ENCODE measurements at places on chromosomes 5 and 9. TPM values are rescaled to one million over a fixed set of nuclear protein-coding genes. Genes with fewer than 3 reads are reported as not detected.

MLLT3 gene
- total RNA-seq, result 25.2 TPM

GARIN3 gene
- not detected for total RNA-seq

SCGB3A2 gene
- total RNA-seq, result 1.4 TPM

NINJ1 gene
- 34.2 TPM for total RNA-seq

ERAP2 gene
- total RNA-seq, result 0.08 TPM

PLCXD3 gene
- 0.26 TPM for total RNA-seq

DNA sequence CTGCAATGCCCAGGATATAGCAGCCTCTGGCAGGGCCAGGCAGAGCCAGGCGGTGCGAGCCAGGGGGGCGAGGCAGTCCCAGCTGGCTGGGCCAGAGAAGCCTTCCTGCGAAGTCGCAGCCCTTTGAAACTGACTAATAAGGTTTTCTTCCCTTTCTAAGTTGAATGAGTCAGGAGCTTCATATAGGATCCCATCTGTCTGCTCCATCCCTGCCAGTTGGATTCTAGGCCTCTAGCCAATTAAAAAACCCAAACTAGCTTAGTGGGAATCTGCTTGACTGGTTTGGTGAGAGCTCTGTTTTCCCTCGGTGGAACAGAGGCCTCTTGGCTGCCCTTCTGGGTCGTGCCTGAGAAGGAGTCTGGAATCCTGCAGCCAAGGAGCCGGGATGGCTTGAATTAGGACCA is 70.1 kb upstream of the RAPGEF1 start:
- H3K4me1 ChIP-seq, result peaks cover 6% of the 10 kb centered on the region
- no peak overlapping the region for H3K4me3 ChIP-seq
- no peaks in the 10 kb centered on the region for H3K36me3 ChIP-seq
- H3K27ac ChIP-seq, result no peak overlapping the region
- no peak for DNase-seq

GRCh38 chr5:56569076-56569475 is 246.3 kb upstream of the MAP3K1 start:
- no peaks in the 10 kb centered on the region for H3K36me3 ChIP-seq
- no peak overlapping the region for H3K27ac ChIP-seq
- no peak overlapping the region for H3K4me3 ChIP-seq
- H3K27me3 ChIP-seq, result peaks cover 6% of the 10 kb centered on the region
- no peak for DNase-seq

GRCh38 chr5:169435506-169436229 is 134.7 kb upstream of the SLIT3 start:
- H3K4me1 ChIP-seq, result peaks cover 7% of the 10 kb centered on the region
- H3K4me3 ChIP-seq, result no peak overlapping the region
- no peaks in the 10 kb centered on the region for H3K36me3 ChIP-seq
- no peak for DNase-seq

- no peaks in the 10 kb centered on the region for H3K36me3 ChIP-seq
- peaks cover 3% of the 10 kb centered on the region for H3K27me3 ChIP-seq
- H3K27ac ChIP-seq, result no peak overlapping the region
- DNase-seq, result no peak
Measured at GRCh38 chr5:65061250-65061973, 292.7 kb downstream of the CWC27 start.

DNA sequence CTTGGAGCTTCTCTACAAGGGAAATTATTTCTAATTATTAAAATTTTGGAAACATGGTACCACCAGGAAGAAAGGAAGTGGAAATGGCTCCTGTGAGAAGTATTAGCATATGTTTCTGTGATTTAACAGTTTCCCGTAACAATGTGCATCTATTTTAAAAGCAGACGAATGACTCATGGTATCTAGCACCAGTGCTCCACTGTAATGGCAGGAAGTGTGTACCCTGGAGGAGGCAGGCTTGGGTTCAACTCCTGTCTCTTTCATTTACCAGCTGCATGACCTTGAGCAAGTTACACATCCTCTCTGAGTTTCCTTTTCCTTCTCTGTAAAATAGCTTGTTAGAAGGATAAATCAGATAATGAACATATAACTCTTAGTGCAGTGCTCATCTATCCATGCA is 41.0 kb upstream of the ANGPTL2 start:
- no peak overlapping the region for H3K4me3 ChIP-seq
- H3K27me3 ChIP-seq, result peaks cover 4% of the 10 kb centered on the region
- no peak overlapping the region for H3K27ac ChIP-seq
- no peak for DNase-seq

DNA sequence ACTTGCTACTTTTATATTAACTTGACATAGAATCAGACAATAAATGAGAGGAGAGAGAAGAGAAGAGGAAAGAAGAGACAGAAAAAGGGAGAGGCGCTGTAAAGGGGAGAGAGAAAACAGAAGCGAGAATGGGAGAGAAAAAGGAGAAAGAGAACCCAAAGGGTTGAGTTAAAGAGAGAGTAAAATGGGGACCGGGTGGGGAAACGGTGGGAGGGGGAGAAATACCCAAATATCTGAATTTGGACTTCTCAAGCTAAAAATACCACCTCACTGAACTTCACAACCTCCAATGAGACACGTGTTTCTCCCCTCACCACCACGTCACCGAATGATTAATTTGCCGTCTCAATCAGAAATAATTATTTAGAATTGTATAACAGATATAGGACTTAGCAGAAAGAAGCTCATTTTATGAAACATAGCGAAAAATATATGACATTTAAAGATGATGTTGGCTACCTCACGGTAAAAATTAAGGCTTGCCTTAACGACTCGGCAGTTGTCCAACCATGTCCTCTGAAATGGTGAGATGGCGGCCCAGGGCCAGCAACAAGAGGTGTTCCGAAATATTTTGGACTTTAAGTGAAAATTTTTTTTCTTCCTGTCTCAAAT is 204.1 kb downstream of the MEF2C start:
- no peak overlapping the region for H3K27ac ChIP-seq
- peaks cover 42% of the 10 kb centered on the region for H3K27me3 ChIP-seq
- peaks cover 22% of the 10 kb centered on the region for H3K4me1 ChIP-seq
- no peak overlapping the region for H3K4me3 ChIP-seq
- DNase-seq, result no peak
- H3K36me3 ChIP-seq, result peaks cover 6% of the 10 kb centered on the region

DNA sequence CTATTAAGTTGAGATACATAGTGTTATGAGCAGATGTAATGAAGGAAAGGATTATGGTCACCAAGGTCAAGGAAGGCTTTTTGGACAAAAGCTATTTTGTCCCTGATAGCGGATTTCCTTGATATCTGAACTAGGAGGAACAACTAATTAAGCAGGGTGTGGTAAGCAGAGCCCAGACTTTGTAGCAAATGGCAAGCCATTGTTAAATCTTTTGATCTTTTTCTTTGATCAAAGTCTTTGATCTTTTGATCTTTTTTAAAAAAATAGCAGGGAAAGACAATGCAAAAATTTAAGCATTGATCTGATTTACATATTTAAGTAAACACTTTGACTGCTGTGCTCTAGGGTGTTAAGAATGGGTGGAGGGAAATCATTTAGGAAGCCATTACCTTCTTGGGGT is 1242.0 kb downstream of the MAT2B start:
- no peak overlapping the region for H3K27ac ChIP-seq
- no peak overlapping the region for H3K4me3 ChIP-seq
- no peak for DNase-seq
- H3K36me3 ChIP-seq, result no peaks in the 10 kb centered on the region

- no peaks in the 10 kb centered on the region for H3K4me1 ChIP-seq
- peaks cover 1% of the 10 kb centered on the region for H3K27me3 ChIP-seq
- H3K4me3 ChIP-seq, result no peak overlapping the region
Measured at GRCh38 chr9:37382161-37382981, 40.1 kb upstream of the GRHPR start.

- peaks cover 11% of the 10 kb centered on the region for H3K27me3 ChIP-seq
- peaks cover 6% of the 10 kb centered on the region for H3K4me1 ChIP-seq
- H3K4me3 ChIP-seq, result no peak overlapping the region
- no peak for DNase-seq
- no peak overlapping the region for H3K27ac ChIP-seq
Measured at GRCh38 chr5:172945151-172945550, 14.1 kb upstream of the RPL26L1 start.

- H3K4me3 ChIP-seq, result no peak overlapping the region
- peaks cover 10% of the 10 kb centered on the region for H3K4me1 ChIP-seq
- DNase-seq, result no peak
- no peak overlapping the region for H3K27ac ChIP-seq
Measured at GRCh38 chr9:652914-653313, 188.6 kb upstream of the DMRT1 start.

DNA sequence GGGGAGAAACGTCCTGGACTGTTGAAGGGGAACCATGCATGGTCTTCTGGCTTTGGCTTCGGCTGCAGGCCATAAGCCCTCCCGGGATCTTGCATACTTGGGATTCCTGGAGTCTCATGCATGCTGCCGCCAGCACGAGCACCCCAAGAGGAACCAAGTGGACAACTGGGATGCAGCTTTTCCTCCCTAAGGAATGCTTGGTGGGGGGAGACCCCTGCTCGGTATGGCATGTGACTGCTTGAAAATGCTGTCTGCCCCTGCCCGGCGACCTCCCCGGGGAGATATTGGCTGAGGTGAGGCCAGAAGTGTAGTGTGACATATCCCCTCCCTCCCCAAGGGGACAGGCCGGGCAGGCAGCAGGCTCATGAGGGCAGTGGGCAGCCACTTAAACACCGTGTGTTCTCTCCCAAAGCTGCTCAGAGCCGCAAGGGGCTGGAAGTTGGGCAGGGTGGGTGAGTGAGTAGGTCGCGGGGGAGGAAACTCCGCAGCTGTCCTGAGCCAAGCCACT is 15.7 kb downstream of the TMEM171 start:
- H3K27me3 ChIP-seq, result no peaks in the 10 kb centered on the region
- no peaks in the 10 kb centered on the region for H3K36me3 ChIP-seq
- DNase-seq, result no peak

DNA sequence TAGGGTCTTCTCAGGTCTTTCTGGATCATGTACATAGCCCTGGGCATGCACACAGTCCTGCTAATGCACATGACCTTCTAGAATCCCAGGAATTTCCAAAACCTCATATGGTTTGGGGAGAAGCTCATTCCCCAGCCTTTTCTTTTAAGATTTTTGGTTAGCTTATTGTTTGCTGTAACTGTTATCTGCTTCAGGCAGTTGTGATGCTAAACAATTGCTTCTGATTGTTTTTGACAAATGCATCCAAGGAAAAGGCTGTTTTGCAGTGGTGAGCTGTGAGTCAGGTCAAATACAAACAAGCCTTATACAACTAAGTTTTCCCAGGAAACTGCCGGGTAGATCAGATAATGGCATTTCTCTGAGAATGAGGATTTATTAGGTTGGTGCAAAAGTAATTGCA is 32.7 kb downstream of the SMC5 start:
- H3K36me3 ChIP-seq, result peaks cover 32% of the 10 kb centered on the region
- no peak overlapping the region for H3K4me3 ChIP-seq
- DNase-seq, result no peak
- no peaks in the 10 kb centered on the region for H3K4me1 ChIP-seq
- no peaks in the 10 kb centered on the region for H3K27me3 ChIP-seq
- no peak overlapping the region for H3K27ac ChIP-seq

GRCh38 chr5:179769796-179770195 is 24.0 kb upstream of the LTC4S start:
- peaks cover 3% of the 10 kb centered on the region for H3K27me3 ChIP-seq
- H3K36me3 ChIP-seq, result peaks cover 45% of the 10 kb centered on the region
- no peak for DNase-seq
- H3K4me3 ChIP-seq, result no peak overlapping the region
- H3K4me1 ChIP-seq, result peaks cover 7% of the 10 kb centered on the region

DNA sequence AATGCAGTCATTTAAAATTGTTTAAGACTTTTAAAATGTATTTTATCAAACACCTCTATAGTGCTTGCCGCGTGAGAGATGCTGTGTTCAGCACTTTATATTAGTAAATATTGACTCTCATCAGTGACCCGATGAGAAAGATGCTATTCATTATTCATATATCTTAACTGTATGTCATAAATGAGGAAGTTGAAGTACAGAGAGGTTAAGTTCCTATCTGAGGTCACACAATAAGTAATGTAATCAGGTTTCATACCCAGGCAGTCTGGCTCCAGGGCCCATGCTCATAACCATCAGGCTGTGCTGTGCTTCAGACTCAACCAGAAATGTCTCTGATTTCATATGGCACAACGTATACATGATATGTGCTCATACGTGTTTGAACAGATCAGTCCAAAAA is 119.0 kb downstream of the SV2C start:
- H3K4me1 ChIP-seq, result peaks cover 20% of the 10 kb centered on the region
- no peak for DNase-seq
- no peak overlapping the region for H3K27ac ChIP-seq
- H3K27me3 ChIP-seq, result no peaks in the 10 kb centered on the region
- H3K36me3 ChIP-seq, result no peaks in the 10 kb centered on the region

Data from endothelial cell (in vitro differentiated cells).